Activated T-cell treated with anti-CD3 and anti-CD28 coated beads, Interleukin-2, amount 50 U/mL, for 72 hours (primary cell): ENCODE measurements at places on chromosomes 6 and 20.

GRCh38 chr6:113425977-113426660 is 431.0 kb upstream of the MARCKS start:
- DNase-seq, result no peak

GRCh38 chr6:126210398-126211075 is 129.4 kb upstream of the CENPW start:
- DNase-seq, result no peak

DNA sequence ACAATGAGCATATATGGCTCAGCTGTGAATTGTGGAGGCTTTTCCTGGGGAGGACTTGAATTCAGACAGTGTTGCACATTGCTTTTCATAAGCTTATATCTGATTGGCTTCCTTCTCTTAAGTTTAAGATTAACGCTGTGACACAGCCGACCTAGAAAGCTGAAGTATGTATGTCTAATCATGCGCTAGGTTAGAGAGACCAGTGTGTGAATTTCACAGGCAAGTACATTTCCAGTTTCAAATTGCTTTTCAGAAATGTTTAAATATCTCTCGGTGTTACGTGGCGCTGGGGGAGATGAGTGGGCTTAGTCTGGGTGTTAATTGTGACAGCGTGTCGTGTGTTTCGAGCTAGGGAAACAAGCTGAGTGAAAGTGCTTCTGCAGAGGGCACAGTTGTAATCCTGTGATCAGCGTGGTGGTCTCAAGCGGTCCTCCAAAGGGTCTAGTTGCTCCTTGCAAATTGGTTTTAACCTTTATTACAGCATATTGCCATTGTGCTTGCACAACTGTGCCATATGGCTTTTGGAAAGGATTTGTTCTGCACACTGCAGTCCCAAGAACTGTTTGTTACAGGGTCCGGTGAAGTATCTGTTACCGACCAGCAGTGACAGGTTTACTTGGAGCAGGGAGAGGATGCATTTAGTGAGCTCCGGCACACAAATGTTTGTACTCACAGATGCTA is 166.6 kb downstream of the SASH1 start:
- DNase-seq, result no peak

DNA sequence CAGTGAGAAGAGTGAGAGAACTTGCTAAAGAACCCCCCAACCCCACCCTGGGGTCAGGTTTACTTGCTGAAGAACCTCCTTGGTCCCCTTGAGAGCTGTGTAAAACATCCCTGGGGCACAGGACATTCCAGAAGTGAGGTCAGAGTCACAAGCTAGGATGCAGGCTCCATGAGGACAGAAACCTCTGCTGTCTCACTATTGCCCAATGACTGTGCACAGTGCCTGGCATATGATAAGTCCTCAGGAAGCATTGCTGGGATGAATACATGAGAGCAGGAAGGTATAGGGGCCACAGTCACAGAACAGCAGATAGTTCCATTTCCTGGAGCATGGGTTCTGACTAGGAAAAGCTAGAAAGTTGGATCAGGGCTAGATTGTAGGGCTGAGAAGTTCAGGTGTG is 18.4 kb downstream of the NT5E start:
- DNase-seq, result no peak

- DNase-seq, result peak; percentile 39
These were observed 504 bp downstream of the B4GALT5 start for GRCh38 chr20:49712996-49713752.

DNA sequence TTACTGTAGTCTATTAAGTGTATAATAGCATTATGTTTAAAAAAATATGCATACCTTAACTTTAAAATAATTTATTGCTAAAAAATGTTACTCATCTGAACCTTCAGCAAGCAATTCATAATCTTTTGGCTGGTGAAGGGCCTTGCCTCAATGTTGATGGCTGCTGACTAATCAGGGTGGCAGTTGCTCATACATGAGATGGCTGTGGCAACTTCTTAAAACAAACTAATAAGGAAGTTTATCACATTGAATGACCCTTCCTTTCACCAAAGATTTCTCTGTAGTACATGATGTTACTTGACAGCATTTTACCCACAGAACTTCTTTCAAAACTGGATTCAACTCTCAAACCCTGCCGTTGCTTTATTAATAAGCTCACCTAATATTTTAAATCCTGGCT is 84.0 kb downstream of the TASP1 start:
- DNase-seq, result no peak

DNA sequence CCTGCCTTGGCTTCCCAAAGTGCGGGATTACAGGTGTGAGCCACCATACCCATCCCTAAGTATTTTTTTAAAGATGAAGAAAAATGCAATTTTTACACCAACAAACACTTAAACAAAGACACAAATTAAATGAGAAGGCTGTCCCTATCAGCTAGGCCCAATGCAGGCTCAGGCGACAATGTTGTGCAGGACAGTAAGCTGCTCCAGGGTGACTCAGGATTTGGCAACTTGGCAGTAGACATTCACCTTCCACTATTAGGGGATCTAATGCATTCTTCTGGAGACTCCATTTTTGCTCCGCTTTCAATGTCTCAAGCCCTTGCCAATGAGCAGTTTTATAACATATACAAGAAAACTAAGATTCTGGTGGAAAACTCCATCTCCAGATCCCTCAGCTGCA is 19.7 kb downstream of the NDRG3 start:
- DNase-seq, result no peak

DNA sequence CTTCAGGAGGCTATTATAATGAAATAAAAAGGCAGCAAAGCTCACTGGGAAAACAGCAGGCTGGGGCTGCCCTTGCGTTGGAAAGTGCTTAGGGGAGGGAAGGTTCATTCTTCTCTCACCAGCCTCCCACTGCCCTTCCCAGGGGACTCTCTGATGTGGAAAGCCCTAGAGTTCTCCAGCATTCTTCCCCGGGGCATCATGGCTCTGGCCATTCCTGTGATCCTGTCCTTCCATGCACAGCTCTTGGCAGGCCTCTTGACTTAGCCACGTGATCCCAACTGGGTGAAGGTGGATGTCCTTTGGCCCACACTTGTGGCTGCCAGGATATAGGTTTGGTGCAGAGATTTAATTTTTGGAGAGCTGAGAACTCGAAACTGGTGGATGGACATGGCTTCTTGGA is 58.0 kb upstream of the ZNF831 start:
- no peak for DNase-seq

GRCh38 chr6:1310628-1311399 is 1.1 kb upstream of the FOXQ1 start:
- no peak for DNase-seq

DNA sequence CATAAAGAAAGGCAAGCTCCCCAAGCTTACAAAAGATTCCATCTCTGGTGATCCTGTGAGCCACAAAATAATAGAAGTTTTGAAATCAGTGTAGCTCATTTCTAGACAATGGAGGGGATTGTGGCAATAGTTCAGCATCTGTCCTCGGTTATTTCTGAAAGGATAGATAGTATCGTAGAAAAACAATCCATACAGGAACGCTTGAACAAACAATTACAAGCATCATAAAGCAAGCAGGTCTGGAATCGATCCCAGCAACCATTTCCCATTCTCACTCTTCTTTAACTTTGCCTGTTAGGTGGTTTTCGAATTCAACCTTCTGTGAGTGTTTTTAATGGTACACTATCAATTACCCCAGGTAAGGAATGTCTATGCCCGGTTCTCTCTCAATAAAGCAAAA is 931.1 kb downstream of the KIF16B start:
- no peak for DNase-seq

DNA sequence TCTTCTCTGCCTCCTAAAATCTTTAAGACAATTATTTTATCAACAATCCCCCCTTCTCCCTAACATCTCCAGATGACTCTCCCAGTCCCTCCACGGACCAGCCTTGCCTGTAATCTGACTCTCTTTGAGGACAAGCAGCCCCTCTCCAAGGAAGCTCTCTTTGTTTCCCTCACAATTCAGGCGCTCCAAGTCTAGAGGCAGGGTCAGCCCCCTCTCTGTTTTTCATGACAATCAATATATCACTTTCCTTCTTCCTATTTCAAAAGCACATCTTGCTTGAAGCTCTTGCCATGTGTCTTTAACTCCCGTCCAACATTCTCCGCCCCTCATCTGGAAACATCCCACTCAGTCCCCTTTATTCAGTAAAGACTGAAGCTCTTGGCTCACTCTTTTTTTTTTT is 393.4 kb upstream of the SULF2 start:
- DNase-seq, result no peak

DNA sequence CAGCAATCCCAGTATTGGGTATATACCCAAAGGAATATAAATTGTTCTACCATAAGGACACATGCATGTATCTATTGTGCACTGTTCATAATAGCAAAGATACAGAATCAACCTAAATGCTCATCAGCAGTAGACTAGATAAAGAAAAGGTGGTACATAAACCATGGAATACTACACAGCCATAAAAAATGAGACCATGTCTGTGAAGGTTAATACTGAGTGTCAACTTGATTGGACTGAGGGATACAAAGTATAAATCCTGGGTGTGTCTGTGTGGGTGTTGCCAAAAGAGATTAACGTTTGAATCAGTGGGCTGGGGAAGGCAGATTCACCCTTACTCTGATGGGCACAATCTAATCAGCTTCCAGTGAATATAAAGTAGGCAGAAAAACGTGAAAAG is 86.9 kb downstream of the MAN1A1 start:
- DNase-seq, result no peak

GRCh38 chr6:128731249-128732165 is 151.4 kb upstream of the LAMA2 start:
- DNase-seq, result no peak

- no peak for DNase-seq
These were observed 232.2 kb downstream of the ERMARD start for GRCh38 chr6:169983651-169984050.

DNA sequence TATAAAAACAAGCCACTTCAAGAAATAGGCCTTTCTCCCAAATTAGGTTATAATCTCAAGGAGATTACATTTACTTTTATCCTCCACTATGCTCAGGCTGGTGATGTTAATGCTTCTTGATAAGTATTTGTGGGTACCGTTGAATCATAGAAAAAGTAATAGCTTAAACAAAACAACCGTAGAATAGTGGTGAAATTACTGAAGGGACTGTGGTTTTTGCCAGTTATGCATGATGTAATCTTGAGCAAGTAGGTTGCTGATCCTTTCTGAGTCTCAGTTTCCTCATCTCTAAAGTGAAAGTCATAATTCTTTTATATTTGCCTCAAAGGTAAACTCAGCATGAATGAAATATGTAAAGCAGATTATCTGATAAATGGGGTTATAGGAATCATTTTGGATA is 187.3 kb upstream of the JAG1 start:
- DNase-seq, result no peak

DNA sequence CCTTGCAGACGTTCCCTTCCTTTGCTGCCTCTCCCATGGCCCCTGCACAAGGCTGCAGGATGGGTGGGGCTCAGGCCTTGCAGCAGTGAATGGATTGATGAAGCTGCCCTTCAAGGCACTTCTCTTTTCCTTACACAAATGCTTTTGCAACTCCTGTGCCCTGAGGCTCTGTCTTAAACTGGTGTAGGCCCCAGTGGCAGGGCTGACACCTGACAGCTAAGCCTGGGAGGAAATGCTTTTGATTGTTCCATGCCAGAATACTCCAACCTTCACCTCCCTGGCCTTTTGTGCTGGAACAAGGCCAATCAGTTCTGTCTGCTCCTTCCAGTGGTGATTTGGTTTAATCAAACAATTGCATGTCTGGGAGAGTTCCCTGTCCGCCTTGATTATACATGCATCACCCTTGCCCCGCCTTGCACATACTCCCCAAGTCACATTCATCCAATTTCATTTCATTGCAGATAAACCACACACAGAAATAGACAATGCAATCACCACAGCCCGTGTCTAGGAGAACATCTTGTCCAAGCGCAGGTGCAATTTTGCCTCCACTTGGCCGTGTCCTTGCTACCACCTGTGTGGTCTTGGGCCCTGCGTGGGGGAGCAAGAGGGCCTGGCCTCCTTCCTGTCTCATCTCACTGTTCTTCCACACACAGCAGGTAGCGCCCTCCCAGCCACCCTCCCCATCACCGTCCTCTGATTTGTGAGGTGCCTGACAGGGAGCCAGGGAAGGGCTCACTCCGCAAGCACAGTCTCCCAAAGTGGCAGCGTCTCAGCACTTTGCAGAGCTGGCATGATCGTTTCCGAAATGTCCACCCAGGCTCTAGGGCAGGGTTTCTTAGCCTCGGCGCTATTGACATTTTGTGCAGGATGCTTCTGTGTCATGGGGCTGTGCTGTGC is 120.4 kb downstream of the CDH26 start:
- no peak for DNase-seq

DNA sequence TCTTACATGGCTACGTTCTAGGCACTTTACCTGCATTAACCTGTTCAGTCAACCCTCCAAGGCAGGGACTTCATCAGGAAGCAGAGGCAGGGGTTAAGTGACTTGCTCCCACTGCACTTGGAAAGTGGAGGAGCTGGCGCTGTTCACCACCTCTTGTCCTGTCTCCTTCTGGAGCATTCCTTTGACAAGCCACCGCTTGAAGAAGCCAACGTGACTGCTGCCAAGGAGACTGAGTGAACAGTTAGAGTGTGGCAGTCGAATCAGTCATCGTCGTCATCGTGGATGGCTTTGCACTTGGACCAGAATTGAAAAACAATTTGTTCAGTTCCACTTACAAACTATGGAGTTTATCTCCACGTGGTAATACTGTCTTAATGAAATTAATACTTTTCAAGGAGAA is 60.9 kb downstream of the TULP4 start:
- DNase-seq, result no peak
